ENCODE measurements at places on chromosomes 7 and 10.
A peak's percentile ranks its signal among the peaks of the same experiment; 100 is the strongest.

DNA sequence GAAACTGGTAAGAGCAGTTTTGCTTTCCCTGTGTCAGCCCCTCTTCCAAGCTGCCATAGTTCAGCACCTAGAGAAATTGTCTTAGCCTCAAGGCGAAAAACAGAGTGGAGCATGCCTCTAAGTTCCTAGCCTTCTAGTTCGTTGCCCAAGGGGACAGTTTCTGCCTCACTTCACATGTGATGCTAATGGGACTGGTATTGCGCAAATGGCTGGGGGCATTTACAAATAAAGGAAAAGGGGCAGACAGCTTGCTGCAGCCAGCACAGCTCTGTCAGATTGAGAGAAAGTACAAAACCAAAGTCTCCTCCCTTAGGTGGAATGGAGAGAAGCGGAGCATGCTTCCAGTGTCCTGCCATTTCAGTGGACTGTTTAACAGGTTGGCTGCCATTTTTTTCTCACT, 567.7 kb downstream of the ETV1 start:
- no peak for DNase-seq

DNA sequence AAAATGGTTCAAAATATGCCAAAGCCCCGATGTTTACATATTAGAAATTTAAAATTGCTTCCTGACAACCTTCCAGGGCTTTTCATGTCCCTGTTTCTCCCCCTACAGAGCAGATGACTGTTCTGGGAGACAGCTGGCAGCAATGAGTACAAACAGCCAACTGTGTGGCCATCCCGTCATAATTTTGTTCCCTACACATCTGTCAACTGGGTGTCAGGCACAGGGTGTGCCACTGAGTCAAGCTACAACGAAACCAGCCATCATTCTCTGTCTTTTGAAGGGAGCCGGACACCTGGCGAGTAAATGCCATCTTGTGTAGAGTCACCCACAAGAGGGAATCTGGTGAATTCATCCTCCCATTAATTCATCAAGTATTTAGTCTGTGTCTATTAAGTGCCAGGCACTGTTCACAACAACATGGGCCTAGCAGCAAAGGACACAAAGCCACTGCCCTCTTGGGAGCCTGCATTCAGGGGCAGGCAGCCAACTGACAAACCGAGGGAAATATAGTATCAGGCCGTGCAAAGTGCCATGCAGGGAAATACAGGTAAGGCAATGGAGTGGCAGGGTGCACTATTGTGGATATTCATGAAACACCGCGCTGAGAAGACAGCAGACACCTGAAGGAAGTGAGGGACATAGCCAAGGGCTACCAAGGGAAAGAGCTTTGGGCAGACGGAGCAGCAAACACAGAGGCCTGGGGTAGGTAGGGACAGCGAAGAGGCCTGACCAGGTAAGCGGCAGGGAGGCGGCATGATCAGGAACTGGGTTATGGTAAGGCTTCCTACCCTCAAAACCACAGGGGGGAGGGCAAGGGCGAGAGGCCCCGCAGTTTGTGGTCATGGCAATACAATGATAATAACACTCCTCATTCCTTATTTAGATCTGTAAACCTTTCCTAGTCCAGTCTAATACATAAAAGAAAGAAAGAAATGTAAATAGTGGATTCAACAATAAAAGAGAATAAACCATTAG, 213.6 kb downstream of the FAM107B start:
- DNase-seq, result peak; percentile 18

GRCh38 chr10:84341983-84342382, 13.6 kb downstream of the CCSER2 start:
- no peak for DNase-seq

GRCh38 chr10:68156373-68157185, 47.3 kb downstream of the MYPN start:
- DNase-seq, result peak; percentile 32

- no peak for DNase-seq
Observed at GRCh38 chr7:136997735-136998134, 129.3 kb downstream of the CHRM2 start.
